Keratinocyte (primary cell): ENCODE measurements at places on chromosomes 3 and 15. TPM values are rescaled to one million over a fixed set of nuclear protein-coding genes. Genes with fewer than 3 reads are reported as not detected.

C3orf70 gene
- 0.01 TPM in 1 of 3 replicates, not detected in the others for polyA plus RNA-seq

- DNase-seq = no peak
- peaks cover 12% of the 10 kb centered on the region for H3K4me1 ChIP-seq
- H3K4me3 ChIP-seq = peak overlapping the region; percentile 93
- H3K27ac ChIP-seq = peak overlapping the region; percentile 83
Measured at GRCh38 chr3:107524841-107525643, 2.3 kb downstream of the BBX start.

PEX5L gene
- 0.54 to 0.92 TPM (median 0.68 TPM) in 3 replicates for polyA plus RNA-seq

DNA sequence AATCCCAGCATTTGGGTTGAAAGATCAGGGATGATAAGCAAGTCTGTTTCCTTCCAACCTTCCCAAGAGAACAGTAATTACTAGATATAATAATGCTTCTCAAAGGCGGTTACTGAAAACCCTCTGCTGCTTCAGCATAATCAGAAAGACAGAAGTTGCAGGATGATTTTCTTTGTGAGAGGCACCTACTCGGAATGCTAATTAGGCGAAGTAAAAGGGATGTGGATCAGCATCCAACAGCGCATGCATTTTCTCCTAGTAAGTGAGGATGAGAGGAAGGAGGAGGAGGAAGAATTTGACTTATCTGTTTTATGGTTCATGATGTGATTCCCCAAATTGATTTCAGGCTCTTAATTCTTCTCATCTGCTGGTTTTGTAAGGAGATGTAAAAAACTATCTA lies 118.0 kb downstream of the CACNA2D3 start:
- H3K36me3 ChIP-seq = no peaks in the 10 kb centered on the region
- no peaks in the 10 kb centered on the region for H3K27me3 ChIP-seq
- H3K27ac ChIP-seq = no peak overlapping the region
- DNase-seq = no peak
- H3K4me3 ChIP-seq = no peak overlapping the region

- H3K27me3 ChIP-seq = peaks cover 2% of the 10 kb centered on the region
- no peaks in the 10 kb centered on the region for H3K4me1 ChIP-seq
- no peak overlapping the region for H3K27ac ChIP-seq
- H3K36me3 ChIP-seq = no peaks in the 10 kb centered on the region
- no peak for DNase-seq
Measured at GRCh38 chr15:88681610-88682221, 42.9 kb downstream of the ISG20 start.

RLBP1 gene
- not detected in 3 replicates for polyA plus RNA-seq

- H3K36me3 ChIP-seq = no peaks in the 10 kb centered on the region
- H3K27me3 ChIP-seq = no peaks in the 10 kb centered on the region
- H3K27ac ChIP-seq = peak overlapping the region; percentile 54
- H3K4me3 ChIP-seq = no peak overlapping the region
- peaks cover 29% of the 10 kb centered on the region for H3K4me1 ChIP-seq
Measured at GRCh38 chr3:105801397-105801796, 67.4 kb downstream of the CBLB start.
